ENCODE measurements at places on chromosomes 3 and 15. TPM values are rescaled to one million over a fixed set of nuclear protein-coding genes. Genes with fewer than 3 reads are reported as not detected.

GRCh38 chr3:194185221-194185620 is 49.3 kb downstream of the HES1 start:
- DNase-seq = no peak
- no peaks in the 10 kb centered on the region for H3K27me3 ChIP-seq
- no peak overlapping the region for H3K4me3 ChIP-seq
- H3K27ac ChIP-seq = no peak overlapping the region
- H3K4me1 ChIP-seq = no peaks in the 10 kb centered on the region
- H3K36me3 ChIP-seq = no peaks in the 10 kb centered on the region

DNA sequence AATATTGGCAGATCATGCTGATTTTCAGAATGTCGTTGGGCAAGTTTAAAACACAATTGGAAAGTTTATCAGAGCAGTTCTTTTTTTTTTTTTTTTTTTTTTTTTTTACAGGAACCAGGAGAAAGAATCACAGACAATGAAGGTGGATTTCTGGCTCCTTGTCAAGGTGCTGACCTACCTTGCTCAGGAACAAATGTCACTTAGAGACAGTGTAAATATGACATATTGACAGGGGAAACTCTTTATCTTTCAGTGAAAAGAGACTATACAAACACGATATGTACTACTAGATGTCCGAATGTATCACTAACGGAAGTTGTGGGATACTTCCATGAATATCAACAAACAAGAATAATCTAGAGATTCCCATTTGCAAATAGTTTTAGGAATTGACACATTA is 237.3 kb downstream of the FMN1 start:
- no peaks in the 10 kb centered on the region for H3K36me3 ChIP-seq
- no peak overlapping the region for H3K4me3 ChIP-seq
- DNase-seq = no peak
- no peaks in the 10 kb centered on the region for H3K27me3 ChIP-seq
- H3K27ac ChIP-seq = no peak overlapping the region
- no peaks in the 10 kb centered on the region for H3K4me1 ChIP-seq

DNA sequence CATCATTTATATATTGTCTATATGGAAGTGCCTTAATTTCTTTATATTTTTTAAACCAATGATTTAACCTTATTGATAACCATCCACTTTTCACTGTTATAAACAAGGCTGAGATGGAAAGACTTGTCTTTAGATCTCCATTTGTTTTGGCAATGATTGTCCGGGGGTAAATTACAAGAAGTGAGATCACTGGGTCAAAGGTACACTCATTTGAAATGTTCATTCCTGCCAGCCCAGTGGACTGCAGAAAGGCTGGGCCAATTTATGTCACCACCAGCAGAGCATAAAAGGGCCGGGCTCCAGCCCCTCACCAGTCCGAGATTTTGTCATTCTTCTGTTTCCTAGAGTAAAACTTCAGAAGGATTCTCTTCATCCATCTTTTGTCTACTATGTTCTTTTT is 93.6 kb upstream of the NEO1 start:
- no peaks in the 10 kb centered on the region for H3K4me1 ChIP-seq
- no peaks in the 10 kb centered on the region for H3K27me3 ChIP-seq
- H3K36me3 ChIP-seq = no peaks in the 10 kb centered on the region

GRCh38 chr3:44400771-44401170 is 62.2 kb downstream of the TCAIM start:
- DNase-seq = no peak
- no peaks in the 10 kb centered on the region for H3K4me1 ChIP-seq
- H3K4me3 ChIP-seq = no peak overlapping the region
- H3K27ac ChIP-seq = no peak overlapping the region
- no peaks in the 10 kb centered on the region for H3K27me3 ChIP-seq

- no peaks in the 10 kb centered on the region for H3K36me3 ChIP-seq
- H3K27me3 ChIP-seq = no peaks in the 10 kb centered on the region
- DNase-seq = no peak
- no peaks in the 10 kb centered on the region for H3K4me1 ChIP-seq
- H3K4me3 ChIP-seq = no peak overlapping the region
- no peak overlapping the region for H3K27ac ChIP-seq
Measured at GRCh38 chr3:46395766-46396530, 10.9 kb downstream of the CCR5AS start.

Gene EFCC1
- total RNA-seq = 0.39 TPM

Gene RTP3
- 21.1 TPM for total RNA-seq

Gene ALDH1L1
- 246 TPM for total RNA-seq

DNA sequence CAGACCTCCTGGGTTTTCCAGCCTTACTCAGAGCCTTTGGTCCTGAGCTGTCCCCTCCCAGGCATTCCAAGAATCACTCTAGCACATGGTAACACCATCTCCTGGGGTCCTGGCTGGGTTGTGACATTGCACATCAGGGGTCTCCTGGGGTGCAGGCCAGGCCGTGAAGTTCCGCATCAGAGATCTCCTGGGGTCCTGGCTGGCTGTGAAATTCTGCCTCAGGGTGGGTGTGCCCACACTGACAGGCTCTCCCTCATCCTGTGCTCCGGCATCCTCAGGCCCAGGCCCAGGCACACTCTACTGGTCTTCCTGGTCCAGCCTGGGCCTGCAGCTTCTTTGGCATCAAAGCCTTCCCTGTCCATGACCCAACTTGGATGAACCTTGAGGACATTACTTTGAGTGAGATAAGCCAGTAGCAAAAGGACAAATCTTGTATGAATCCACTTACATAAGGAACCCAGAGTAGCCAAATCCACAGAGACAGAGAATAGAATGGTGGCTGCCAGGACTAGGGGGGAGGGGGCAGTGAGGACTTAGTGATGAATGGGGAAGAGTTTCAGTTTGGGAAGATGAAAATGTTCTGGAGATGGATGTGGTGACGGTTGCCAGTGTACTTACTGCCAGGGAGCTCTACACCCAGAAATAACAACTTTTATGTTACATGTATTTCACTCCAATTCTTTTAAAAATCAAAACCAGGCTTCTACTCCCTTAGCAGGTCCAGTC is 49.1 kb upstream of the KLF13 start:
- DNase-seq = no peak
- no peak overlapping the region for H3K4me3 ChIP-seq
- no peaks in the 10 kb centered on the region for H3K27me3 ChIP-seq
- peaks cover 18% of the 10 kb centered on the region for H3K4me1 ChIP-seq
- no peak overlapping the region for H3K27ac ChIP-seq
- H3K36me3 ChIP-seq = no peaks in the 10 kb centered on the region

GRCh38 chr3:195040094-195040493 is 230.9 kb downstream of the XXYLT1 start:
- no peaks in the 10 kb centered on the region for H3K36me3 ChIP-seq
- H3K4me3 ChIP-seq = no peak overlapping the region
- H3K27ac ChIP-seq = no peak overlapping the region
- H3K4me1 ChIP-seq = no peaks in the 10 kb centered on the region
- peak; percentile 49 for DNase-seq

Gene TAGLN3
- total RNA-seq = not detected

GRCh38 chr3:138397983-138398382 is 36.4 kb upstream of the ESYT3 start:
- peaks cover 25% of the 10 kb centered on the region for H3K4me1 ChIP-seq
- H3K4me3 ChIP-seq = no peak overlapping the region
- H3K27ac ChIP-seq = no peak overlapping the region
- no peaks in the 10 kb centered on the region for H3K36me3 ChIP-seq
- no peak for DNase-seq
- H3K27me3 ChIP-seq = no peaks in the 10 kb centered on the region

- no peaks in the 10 kb centered on the region for H3K4me1 ChIP-seq
- no peak for DNase-seq
- H3K4me3 ChIP-seq = no peak overlapping the region
Measured at GRCh38 chr3:176521531-176522175, 675.6 kb downstream of the TBL1XR1 start.

- no peak for DNase-seq
- H3K27me3 ChIP-seq = no peaks in the 10 kb centered on the region
- no peak overlapping the region for H3K4me3 ChIP-seq
- H3K27ac ChIP-seq = no peak overlapping the region
- H3K4me1 ChIP-seq = no peaks in the 10 kb centered on the region
Measured at GRCh38 chr3:189735913-189736312, 104.7 kb downstream of the TP63 start.

DNA sequence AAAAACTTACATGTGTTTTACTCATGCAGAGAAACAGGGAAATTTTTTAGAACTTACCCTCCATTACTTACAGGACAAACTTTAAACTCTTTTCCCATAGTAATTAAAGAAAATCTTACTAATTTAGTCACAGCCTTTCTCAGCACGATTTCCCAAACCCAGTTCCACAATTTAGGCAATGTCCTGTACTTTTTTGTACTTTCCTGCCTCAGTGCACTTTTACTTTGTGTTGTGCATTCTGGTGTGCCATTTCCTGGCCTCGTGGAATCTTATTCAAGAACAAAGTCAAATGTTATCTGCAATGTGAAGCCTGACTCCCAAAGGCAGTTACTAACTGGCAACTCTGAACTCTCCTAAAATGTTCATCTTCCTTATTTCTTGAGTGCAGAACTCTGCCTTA is 1.9 kb downstream of the SLC33A1 start:
- DNase-seq = no peak
- H3K36me3 ChIP-seq = no peaks in the 10 kb centered on the region
- no peaks in the 10 kb centered on the region for H3K4me1 ChIP-seq
- peak overlapping the region; percentile 86 for H3K4me3 ChIP-seq

Gene IMPG2
- total RNA-seq = 0.12 TPM
